ENCODE measurements at places on chromosomes 3 and 15.

GRCh38 chr3:170102431-170102830 lies 64.6 kb downstream of the GPR160 start:
- no peak for DNase-seq

DNA sequence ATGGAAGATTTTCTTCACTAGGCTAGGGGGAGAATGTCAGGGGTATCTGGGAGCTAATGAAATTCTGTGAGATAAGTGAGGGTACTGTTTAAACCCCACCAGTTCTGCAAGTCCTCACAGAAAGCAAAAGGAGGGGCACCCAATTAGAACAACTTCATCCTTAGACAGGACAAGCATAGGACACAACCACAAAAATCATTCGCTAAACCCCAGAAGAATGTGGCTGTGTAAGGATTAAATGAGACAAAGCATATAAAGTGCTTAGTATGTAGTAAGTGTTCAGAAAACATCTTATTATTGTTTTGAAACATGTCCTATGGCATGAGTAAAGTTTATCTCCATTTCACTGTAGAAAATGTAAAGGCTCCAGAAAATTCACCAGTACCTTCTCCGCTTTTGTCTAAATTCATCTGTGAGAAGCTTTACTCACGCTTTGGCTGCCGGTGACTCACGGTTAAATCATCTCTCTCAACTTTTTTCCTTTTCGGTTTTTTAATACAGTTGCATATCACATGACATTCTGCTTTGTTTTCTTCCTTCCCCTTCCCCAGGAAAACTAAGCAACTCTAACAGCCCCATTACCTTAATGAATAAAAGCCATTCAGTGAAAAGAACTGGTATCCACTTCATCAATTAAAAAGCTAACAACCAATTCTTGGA lies 1.7 kb downstream of the CLRN1 start:
- peak; percentile 8 for DNase-seq

GRCh38 chr3:112817271-112817670 lies 29.4 kb downstream of the CD200R1L start:
- DNase-seq: no peak

GRCh38 chr3:158167737-158168557 lies 58.1 kb downstream of the RSRC1 start:
- DNase-seq: peak; percentile 93

DNA sequence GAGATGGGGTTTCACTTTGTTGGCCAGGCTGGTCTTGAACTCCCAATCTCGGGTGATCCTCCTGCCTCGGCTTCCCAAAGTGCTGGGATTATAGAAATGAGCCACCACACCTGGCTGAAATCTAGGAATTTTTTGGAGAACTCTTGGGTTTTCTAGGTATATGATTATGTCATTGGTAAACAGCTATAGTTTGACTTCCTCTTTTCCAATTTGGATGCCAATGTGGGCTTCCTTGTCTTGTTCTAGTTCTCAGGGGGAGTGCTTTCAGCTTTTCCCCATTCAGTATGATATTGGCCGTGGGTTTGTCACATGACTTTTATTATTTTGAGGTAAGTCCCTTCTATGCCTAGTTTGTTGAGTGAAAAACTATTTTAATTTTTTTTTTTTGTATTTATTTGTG lies 17.9 kb downstream of the KCNMB3 start:
- DNase-seq: no peak
